ENCODE measurements at places on chromosomes 2 and 18.

GRCh38 chr2:141517852-141518421 lies 612.9 kb downstream of the LRP1B start:
- DNase-seq = no peak

- no peak for DNase-seq
These were observed 1815.6 kb upstream of the LRRTM1 start for GRCh38 chr2:82120115-82120514.

- DNase-seq = peak; percentile 71
These were observed 8.0 kb upstream of the CDK15 start for GRCh38 chr2:201798252-201798913.

DNA sequence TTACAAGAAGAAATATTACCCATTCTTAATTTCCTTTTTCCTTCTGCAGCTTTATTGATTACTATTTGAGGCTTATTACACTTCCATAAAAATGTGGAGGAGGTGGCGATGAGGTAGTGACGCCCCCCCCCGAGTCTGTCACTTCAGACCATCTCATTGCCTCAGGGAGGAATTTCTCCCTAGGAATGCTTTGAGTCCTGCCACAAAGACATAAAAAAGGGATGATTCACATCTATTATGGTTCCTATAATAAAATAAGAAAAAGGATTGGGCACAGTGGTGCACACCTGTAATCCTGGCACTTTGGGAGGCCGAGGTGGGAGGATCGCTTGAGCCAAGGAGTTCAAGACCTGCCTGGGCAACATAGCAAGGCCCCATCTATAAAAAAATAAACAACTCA lies 93.7 kb downstream of the AOX1 start:
- DNase-seq = no peak

- no peak for DNase-seq
These were observed 283.3 kb downstream of the NRXN1 start for GRCh38 chr2:50748671-50749070.

- DNase-seq = no peak
These were observed 1.6 kb upstream of the ERMN start for GRCh38 chr2:157327200-157327599.

- no peak for DNase-seq
These were observed 45.1 kb downstream of the RPL31 start for GRCh38 chr2:101047075-101047766.

DNA sequence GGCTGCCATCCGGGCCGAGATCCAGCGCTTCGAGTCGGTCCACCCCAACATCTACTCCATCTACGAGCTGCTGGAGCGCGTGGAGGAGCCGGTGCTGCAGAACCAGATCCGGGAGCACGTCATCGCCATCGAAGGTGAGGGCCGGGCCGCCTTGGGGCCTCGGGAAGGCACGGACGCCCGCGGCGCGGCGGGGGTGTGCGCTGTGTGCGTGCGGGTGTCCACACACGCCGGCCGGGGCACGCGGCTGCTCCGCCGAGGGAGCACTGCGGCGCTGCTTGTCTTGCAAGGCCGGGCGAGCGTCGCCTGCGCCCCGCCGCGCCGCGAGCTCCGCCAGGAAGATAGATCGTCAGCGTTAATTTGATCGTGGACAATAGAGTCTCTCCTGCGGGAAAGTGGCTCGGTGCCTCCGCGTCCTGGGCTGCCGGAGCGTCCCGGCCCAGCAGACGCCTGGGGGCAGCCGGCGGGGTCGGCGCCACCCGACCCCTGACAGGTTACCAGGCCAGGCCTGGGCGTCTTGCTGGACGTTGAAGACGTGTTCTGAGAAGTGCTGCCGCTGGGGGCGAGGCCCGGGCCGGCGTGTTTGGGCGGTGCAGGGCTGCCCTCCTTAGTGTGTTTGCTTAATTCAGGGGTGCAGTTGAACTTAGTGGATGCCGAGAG lies 1.0 kb downstream of the AGAP1 start:
- DNase-seq = peak; percentile 43

GRCh38 chr2:8452979-8453903 lies 228.6 kb upstream of the ID2 start:
- DNase-seq = peak; percentile 50

- DNase-seq = no peak
These were observed 67.1 kb upstream of the POU3F3 start for GRCh38 chr2:104786821-104787220.

All from AG08395 (cell line).